ENCODE measurements at places on chromosomes 2 and 18.

DNA sequence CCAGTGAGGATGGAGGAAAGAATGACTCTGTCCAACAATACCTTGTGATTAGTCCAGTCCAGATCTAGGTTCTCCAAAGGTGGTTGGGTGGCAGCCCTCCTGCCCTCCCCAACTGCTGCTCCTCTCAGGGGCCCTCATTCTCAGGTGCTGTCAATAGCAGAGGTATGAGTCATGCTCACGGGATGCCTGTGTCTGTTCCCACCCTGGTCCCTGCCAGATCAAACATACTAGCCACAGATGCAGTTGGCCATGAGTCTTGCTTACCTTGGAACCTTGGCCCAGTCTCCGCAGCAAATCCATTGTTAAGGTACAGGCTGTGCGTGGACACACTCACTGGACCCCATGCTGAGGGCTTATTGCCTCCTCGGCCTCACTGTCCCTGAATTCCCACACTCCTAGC is 24.9 kb upstream of the RPIA start:
- no peak for DNase-seq

DNA sequence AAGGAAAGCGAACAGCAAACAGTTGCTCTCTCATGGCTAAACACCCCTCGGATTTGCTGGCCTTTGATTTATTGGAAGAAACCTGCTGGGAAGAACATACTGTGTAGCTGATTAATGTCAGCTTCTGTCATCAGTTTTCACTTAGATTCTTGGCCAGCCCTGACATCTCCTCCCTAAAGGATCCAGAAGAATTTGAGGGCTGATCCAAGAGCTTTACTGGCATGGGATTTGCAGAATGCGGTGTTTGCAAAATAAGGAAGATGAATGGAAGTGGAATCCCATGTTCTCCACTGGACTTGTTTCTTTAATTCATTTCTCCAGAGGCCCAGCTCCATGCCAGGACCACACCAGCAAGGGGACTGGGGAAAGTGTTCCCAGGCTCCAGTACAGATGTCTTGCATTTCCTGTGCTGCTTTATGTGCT is 80.5 kb downstream of the RDH14 start:
- no peak for DNase-seq

- no peak for DNase-seq
Measured at GRCh38 chr2:69979902-69980807, 18.7 kb upstream of the ASPRV1 start.

DNA sequence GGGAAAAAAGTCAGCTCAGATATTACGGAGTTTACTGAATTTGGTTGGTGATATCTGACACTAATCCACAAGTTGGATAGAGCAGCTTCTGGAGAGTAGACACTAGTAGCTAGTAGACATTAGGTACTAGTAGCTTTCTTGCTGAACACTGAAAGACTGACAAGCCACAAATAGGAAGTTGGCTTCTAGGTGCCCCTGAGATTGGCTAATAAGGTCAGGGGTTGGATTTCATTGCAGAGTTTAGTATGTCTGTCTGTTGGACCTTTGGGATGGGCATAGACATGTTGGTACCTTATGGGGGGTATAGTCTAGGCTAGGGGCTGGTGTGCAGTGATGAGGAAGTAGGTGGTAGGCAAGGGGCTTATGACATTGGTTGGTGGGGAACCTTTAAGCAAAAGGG is 164.9 kb upstream of the LRRTM1 start:
- DNase-seq: no peak

DNA sequence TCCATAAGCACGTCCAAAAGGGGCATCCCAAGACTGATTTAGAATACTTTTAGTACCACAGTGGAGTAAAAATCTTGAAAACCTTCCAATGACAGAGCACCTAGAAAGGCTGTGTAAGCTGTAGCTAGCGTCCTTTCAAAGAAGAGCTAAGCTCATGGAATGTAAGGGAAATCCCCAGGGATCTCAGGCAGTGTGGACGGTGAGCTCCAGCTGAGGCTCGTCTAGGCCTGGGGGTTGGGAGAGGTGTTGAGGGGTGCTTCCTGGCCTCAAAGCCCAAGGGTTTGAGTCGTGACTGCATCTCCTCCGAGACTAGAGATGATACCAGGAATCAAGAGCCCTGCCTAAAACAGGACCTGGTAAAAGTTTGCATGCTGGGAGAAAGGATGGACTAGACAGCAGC is 7.6 kb downstream of the CTIF start:
- DNase-seq: no peak

DNA sequence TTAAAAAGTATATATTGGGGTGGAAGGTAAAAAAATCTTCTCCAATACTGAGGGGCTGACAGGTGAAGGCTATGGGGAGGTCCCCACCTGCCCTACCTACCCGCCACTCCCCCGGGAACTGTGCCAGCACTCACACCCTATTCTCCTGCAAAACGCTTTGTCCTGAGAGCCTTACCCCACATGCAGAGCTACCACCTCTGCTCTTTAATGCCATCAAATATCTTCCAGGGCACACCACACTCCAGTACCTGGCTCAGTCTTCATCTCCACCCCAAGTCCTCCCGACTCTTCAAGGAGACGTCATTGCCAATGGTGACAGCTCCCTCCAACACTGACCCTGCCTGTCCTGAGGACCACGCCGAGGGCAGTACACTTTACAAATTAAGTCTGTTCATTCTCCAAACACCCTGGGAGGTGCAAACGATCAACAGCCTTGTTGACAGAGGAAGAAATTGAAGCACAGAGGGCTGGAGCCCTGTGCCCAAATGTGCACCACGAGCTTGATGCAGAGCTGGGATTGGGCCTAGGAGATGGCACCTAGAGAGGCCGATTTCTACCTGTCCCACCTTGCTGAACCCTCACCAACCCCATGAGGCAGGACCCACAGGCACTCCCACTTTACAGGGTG is 6.0 kb upstream of the GPR55 start:
- no peak for DNase-seq

DNA sequence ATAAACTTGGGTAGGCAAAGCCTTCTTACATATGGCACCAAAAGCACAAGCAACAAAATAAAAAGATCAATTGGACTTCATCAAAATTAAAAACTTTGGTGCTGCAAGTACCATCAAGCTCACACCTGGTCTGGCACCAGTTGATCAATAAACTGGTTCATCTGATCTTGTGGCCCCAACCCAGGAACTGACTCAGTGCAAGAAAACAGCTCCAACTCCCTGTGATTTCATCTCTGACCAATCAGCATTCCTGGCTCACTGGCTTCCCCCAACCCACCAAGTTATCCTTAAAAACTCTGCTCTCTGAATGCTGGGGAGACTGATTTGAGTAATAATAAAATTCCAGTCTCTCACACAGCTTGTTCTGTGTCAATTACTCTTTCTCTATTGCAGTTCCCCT is 8.4 kb downstream of the EPG5 start:
- DNase-seq: no peak

DNA sequence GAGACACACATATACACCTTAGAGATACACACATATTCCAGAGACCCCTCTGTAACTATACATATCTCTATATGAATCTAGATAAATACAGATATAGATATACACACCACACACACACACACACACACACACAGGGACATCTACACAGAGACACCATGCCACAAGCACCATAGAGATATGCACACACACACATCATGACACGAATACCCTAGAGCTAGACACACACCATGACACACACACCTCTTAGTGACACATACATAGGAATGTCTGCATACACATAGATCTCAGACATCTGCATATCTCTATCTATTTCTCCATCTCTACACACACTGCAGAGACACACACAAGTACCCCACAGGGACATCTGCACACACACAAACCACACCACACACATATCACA is 270.0 kb downstream of the CYRIA start:
- no peak for DNase-seq

DNA sequence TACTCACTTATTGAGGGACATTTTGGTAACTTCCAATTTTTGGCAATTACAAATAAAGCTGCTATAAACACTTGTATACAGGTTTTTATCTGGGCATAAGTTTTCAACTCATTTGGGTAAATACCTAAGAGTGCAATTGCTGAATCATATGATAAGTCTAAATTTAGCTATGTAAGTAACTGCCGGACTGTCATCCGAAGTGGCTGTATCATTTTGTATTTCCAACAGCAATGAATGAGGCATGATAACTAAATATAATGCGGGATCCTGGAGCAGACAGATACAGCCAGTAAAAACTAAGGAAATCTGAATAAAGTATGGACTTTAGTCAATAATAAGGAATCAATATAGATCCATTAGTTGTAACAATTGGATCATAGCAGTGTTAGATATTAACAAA is 156.5 kb upstream of the RMP24 start:
- DNase-seq: no peak

DNA sequence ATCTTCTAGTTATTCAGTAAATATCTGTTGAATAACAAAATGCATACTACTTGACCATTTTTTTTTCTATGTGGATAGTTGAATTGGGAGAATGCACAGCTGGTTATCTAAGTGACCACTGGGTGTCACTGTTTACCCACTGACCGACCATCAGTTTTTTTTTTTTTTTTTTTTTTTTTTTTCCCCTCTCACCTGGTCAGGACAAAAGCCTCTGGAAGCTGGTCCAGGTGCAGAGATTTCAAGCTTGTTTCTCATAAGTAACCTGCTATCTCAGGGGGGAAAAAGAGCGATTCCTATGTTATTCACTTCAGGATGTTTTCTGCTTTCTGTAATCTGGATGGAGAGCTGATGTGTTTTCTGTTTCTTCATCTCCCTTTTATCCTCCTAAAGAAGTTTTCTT is 256.0 kb downstream of the DCDC2C start:
- DNase-seq: no peak

GRCh38 chr2:239288951-239289511 is 111.8 kb downstream of the HDAC4 start:
- no peak for DNase-seq
